ENCODE measurements at places on chromosomes 1 and 21.

DNA sequence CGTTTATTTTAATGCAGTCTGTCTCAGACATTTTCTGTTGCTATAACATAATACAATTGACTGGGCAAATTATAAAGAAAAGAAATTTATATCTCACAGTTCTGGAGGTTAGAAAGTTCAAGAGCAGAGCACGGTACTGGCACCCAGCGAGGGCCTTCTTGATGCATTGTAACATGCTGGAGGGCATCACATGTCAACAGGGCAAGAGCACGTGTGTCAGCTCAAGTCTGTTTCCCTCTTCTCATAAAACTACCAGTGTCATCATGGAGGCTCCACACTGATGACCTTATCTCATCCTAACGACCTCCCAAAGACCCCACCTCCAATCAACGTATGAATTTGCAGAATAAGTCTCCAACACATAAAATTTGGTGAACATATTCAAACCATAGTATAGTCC lies 90.6 kb upstream of the GRIK1 start:
- H3K4me3 ChIP-seq, result no peak overlapping the region
- no peak for DNase-seq
- H3K27me3 ChIP-seq, result peaks cover 19% of the 10 kb centered on the region
- peaks cover 4% of the 10 kb centered on the region for H3K4me1 ChIP-seq

GRCh38 chr1:164772635-164773034 lies 213.7 kb downstream of the PBX1 start:
- H3K27ac ChIP-seq, result peak overlapping the region; percentile 95
- H3K36me3 ChIP-seq, result peaks cover 8% of the 10 kb centered on the region
- H3K4me3 ChIP-seq, result no peak overlapping the region

- no peak overlapping the region for H3K27ac ChIP-seq
- no peak for DNase-seq
- H3K4me3 ChIP-seq, result no peak overlapping the region
- peaks cover 2% of the 10 kb centered on the region for H3K36me3 ChIP-seq
- H3K27me3 ChIP-seq, result peaks cover 75% of the 10 kb centered on the region
- peaks cover 9% of the 10 kb centered on the region for H3K4me1 ChIP-seq
Observed at GRCh38 chr1:154741327-154741726, 128.8 kb downstream of the KCNN3 start.

- peaks cover 5% of the 10 kb centered on the region for H3K4me1 ChIP-seq
- no peak overlapping the region for H3K27ac ChIP-seq
- H3K27me3 ChIP-seq, result peaks cover 2% of the 10 kb centered on the region
- no peak for DNase-seq
- H3K4me3 ChIP-seq, result no peak overlapping the region
Observed at GRCh38 chr1:32339363-32339978, 3.4 kb upstream of the MARCKSL1 start.

DNA sequence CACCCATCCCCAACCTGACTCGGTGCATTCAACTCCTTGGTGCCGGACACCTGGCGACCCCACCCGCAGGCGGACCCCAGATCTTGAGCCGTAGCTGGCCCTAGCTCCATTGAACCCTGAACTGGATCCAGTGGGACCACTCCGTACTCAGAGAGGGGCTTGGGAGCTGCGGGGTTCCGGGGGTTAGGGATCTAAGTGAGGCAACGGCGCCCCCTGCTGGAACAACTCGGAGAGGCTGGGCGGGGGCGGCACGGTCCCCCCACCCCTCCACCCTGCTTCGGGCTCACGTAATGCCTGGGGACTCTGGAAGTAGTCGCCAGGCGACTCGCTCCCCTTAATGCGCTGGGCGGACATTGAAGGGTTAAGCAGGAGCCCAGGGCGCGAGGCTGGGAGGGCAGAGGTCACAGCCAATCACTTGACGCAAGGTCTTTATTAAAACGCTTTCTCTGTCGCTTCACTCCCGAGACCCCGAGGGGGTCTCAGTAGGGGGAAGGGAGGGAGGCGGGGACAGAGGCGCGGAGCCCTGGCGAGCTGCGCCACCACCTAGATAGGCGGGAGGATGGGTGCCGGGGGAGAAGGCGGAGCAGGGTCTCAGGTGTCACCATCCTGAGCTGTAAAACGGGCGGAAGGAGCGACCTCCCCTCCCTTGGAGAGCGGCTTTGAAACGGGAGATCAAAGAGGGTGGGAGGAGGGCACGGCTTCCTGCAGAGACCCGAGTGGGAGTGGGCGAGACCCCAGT lies 704 bp upstream of the CRABP2 start:
- H3K4me3 ChIP-seq, result peak overlapping the region; percentile 84
- H3K27ac ChIP-seq, result peak overlapping the region; percentile 96
- peak; percentile 81 for DNase-seq
- H3K36me3 ChIP-seq, result peaks cover 2% of the 10 kb centered on the region
- no peaks in the 10 kb centered on the region for H3K27me3 ChIP-seq
